ENCODE measurements at places on chromosomes 5 and 9.

DNA sequence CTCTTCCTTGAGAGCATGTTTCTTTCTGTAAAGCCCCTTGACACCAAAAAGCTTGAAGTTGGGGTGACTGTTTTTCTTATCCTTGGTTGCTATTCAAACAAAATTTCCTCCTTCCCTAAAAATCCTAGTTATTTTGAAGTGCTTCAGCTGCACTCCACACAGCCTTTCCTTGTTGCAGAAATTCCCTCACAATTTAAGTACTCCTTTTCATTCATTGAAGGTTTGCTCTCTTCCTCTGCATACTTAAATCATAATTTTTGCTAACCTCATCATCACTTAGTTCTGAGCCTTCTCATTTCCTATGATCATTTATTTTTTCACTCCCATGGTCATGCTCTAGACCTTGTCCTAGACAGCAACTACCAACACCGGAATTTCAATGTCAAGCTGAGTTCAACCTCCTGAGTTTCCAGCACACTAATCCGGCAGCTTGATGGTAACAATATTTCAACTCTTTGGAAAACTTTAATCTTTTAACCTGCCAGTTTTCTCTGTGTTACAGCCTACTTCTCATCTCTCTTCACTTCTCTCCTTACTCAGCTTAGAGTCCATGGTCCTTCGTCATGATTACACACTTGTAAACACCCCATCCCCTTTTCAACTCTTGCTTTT, 78.7 kb upstream of the ACTBL2 start:
- no peak for DNase-seq

DNA sequence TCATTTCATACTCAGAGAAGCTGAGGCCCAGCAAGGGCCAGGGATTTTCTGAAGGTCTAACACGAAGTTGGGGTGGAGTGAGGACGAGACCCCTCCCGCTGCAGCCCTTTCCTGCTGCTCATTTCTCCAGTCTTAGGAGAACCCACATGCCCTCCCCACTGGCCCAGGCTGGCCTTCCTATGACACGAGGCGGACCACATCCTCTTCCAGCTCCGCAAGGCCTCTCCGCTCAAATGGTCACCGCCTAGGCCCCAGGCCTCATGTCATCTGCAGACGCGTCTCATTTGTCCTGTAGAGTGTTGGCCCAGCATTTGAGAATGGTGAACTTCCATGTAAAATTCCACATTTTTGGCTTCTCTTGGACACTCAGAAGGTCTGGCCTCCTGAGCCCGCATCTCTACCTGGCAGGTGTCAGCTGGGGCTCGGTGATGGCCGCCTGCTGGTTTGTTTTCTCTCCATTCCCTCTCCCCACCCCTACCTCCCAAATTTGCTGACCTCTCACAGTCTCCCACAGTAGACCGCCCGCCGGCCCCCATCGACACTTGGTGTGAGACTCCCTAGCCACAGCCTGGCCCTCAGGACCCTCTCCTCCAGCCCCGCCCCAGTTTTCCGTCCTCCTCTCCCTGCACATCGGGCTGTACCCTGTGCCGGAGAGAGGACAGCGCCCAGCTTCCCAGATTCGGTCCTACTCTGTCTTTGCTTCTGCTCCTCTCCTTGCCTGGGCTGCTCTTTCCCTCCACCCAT, 51.7 kb downstream of the ERGIC1 start:
- DNase-seq: no peak

GRCh38 chr5:159316519-159317383, 13.5 kb downstream of the IL12B start:
- DNase-seq: peak; percentile 7

- peak; percentile 32 for DNase-seq
Observed at GRCh38 chr9:93302586-93303257, 118.8 kb downstream of the WNK2 start.

DNA sequence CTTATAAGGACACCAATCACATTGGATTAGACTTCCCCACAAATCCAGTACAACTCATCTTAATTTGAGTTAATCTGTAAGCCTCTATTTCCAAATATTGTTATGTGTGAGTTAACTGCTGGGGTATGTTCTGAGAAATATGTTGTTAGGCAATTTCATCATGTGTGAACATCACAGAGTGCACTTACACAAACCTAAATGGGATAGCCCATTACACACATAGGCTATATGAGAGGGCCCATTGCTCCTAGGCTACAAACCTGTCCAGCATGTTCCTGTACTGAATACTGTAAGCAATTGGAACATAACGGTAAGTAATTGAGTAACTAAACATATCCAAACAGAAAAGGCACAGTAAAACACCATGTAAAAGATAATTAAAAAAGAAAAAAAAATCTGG, 19.1 kb upstream of the ARSI start:
- DNase-seq: no peak

DNA sequence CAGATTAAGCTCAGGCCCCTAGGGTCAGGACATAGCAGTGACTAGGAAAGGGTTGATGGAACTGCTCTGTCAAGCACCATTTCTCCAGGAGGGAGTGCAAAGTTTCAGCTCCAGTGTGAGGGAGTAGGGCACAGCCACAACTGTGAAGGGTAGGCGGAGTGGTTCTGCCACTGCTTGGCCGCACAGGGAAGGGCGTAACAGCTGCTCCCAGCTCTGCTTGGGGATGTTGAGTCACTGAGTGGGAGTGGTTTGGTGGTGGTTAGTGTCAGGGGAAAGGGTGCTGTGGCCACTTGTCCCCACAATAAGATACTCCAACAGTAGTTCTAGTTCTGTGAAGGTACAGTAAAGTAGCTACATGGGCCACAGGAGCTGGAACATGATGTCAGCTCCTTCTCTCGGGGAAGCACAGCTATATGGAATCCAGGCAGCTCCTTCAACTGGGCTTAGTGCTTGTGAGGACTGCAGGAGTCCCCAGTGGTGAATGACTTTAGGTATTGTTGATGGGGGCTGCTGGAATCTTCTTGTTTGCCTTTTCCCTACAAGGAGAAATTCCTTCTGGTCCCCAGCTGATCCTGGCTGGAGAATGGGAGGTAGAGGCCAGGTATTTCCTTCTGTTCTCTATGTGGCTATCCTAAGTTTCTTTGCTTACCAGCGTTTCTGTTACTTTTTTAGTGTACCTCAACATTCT, 314.5 kb downstream of the SPATA31D1 start:
- DNase-seq: no peak

DNA sequence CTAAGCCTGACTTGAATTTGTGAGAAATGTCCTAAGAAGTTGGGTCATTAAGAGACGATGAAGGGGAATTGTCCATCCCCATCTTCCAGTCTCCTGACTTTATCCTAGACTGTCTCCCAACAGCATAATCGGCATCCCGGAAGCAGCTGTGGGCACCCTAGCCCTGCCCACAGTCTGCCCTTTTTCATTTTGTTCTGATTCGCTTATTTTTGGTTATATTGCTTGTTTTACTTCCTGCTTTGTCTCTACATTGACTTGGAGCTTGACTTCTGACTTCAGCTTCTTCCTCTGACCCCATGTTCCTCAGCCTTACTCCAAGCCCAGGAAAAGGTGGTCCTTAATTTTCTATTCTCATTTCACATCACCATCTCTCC, 41.8 kb downstream of the UGCG start:
- DNase-seq: no peak

GRCh38 chr9:4923580-4924544, 61.2 kb upstream of the JAK2 start:
- no peak for DNase-seq

DNA sequence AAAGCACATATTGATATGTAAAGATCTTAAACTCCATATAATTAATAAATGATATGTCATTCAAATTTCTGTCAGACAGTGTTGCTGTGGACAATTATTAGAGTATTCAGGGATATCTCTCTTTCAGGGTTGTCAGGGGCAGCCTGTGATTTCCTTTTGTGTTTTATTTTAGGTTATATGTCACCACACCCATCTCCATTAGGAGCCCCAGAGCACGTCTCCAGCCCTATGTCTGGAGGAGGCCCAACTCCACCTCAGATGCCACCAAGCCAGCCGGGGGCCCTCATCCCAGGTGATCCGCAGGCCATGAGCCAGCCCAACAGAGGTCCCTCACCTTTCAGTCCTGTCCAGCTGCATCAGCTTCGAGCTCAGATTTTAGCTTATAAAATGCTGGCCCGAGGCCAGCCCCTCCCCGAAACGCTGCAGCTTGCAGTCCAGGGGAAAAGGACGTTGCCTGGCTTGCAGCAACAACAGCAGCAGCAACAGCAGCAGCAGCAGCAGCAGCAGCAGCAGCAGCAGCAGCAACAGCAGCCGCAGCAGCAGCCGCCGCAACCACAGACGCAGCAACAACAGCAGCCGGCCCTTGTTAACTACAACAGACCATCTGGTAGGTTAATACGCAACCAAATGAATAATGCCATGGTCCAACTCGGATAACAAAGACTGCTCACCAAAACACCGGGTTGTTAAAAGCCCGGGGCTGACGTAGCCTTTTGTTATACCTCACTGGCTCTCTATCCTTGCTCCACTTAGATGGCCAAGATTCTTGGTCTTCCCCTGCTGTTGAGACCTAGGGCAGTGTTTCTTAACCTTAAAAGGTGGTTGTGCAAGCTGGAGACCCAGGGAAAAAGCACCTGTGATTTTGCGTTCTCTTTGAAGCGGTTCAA, 24.4 kb downstream of the SMARCA2 start:
- no peak for DNase-seq

DNA sequence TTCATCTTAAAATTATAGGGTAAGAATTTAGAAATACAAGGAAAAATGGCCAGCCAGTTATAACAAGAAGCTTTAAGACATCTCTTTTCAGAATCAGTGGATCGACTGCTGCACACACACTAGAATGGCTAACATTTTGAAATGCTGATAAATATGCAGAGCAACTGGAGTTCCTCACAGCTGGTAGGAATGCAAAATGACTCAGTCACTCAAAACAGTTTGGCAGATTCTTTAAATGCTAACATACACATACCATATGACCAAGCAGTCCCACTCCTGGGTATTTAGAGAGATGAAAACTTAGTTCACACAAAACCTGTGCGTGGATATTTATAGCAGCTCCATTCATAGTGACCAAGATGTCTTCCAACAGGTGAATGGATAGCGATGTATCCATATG, 23.2 kb upstream of the PSAT1 start:
- no peak for DNase-seq

- DNase-seq: no peak
Observed at GRCh38 chr9:70297141-70297540, 38.4 kb downstream of the SMC5 start.

DNA sequence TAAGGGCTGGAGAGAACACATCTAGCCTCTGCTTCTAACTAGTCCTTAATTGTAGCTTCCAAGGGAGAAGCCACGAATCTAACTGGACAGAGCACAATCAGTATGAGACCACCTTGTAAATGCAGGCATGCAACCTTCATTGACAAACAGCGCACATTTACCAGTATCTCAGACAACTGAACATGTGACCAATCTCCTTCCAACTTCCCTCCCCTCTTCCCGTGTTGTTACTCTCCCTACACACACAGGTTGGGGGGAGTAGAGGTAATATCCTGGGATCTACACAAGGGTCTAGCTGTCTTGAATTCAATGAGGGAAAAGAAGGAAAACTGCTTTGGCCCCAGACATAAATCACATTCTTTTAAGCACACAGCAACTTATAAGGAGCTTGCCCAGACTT, 77.6 kb downstream of the LIFR start:
- DNase-seq: no peak

DNA sequence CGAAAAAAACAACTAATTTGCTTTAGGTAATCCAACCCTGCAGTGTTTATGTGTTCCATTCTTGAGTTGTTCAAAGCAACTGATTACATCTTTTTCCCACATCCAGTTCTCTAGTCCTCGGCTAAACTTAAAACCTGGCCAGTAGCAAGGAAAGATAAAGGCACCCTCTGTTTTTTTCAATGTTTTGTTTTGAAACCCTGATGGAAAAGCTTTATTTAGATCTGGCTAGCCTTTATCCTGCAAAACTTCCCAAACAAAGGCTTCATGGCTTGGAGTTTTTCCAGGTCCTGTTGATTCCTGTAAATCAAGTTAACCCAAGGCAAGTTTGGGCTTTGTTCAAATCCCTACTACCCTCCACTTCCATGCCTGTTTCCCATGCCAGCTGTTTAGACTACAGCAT, 105.1 kb downstream of the CEMIP2 start:
- DNase-seq: no peak

DNA sequence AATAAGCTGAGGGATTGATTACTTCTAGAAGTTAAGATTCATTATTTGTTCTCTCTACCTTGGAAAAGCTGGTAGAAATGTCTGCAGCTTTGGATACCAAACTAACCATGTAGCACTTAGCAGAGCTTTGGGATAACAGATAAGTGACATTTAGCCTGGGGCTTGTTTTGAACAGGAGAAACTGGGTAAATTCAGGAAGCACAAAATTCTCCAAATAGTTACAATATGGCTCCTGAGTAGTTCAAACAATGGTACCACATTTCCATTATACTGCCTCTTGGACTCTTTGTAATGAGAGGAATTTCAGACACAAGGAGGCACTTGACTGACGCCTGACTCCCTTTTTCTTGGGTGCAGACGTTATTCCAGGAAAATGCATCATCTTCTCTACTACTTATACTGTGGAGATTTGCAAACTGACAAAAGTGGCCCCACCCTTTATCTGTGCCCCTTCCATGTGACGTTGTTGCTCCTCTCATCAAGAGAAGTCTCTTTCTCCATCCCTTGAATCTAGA, 22.5 kb downstream of the PRUNE2 start:
- no peak for DNase-seq

- no peak for DNase-seq
Observed at GRCh38 chr5:160869989-160870521, 18.0 kb upstream of the ATP10B start.

DNA sequence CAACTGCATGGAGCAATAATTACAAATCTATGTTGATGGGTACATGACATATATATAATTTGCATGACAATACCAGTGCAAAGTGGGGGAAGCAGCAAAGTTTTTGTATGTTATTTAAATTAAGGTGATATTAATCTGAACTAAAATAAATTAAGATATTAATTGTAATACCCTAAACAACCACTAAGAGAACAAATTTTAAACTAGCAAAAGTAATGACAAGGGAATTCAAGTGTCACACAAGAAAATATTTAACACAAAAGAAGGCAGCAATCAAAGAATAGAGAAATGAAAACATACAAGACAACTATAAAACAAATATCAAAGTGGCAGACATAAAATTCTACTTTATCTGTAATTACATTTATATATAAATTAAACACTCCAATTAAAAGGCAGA, 2003.4 kb downstream of the MAT2B start:
- no peak for DNase-seq

DNA sequence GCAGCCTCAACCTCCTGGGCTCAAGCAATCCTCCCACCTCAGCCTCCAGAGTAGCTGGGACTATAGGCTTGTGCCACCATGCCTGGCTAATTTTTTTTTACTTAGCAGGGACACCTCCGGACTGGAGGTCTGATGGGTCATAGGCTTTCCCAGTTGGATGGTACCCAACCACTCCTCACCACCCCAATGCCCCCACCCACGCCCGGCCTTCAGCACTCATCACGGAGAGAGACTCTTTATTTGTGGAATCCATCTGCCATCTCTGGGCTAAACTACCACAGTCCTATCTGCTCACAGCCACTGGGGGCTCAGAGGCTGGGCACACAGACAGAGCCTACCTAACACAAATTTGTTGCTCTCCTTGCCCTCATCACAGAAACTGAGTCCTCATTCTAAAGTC, 58.3 kb upstream of the STXBP1 start:
- DNase-seq: no peak

Data from stimulated activated CD4-positive, alpha-beta T cell treated with anti-CD3 and anti-CD28 coated beads, Interleukin-1b, Interleukin-23, amount 100 ng/mL, for 1 hour (primary cell).